ENCODE measurements at places on chromosomes 12 and 14. TPM values are rescaled to one million over a fixed set of nuclear protein-coding genes. Genes with fewer than 3 reads are reported as not detected.

ZNF891 gene
- polyA plus RNA-seq, result 0.64 TPM

TSPAN8 gene
- polyA plus RNA-seq, result not detected

NTF3 gene
- not detected for polyA plus RNA-seq

CLEC1B gene
- not detected for polyA plus RNA-seq

Measured in keratinocyte (primary cell).